Sciatic nerve (tissue), 2 donors: ENCODE measurements at places on chromosomes 5 and 9. TPM values are rescaled to one million over a fixed set of nuclear protein-coding genes. Genes with fewer than 3 reads are reported as not detected.

Gene REEP2
- 5.3 TPM for total RNA-seq

Gene EIF4E1B
- not detected for total RNA-seq

Gene FBP2
- not detected for total RNA-seq

Gene PCDHGA1
- 1.4 TPM for total RNA-seq

Gene KCTD16
- total RNA-seq: 0.53 TPM

Gene SARDH
- 6.0 TPM for total RNA-seq

Gene IL9
- total RNA-seq: not detected

Gene UAP1L1
- 18.3 TPM for total RNA-seq

Gene PDCD1LG2
- 3.0 TPM for total RNA-seq

Gene HCN1
- 37.3 TPM for total RNA-seq

Gene HAVCR2
- 11.8 TPM for total RNA-seq

Gene RFESD
- 3.9 TPM for total RNA-seq

Gene MELK
- total RNA-seq: 0.49 TPM

Gene LCN9
- not detected for total RNA-seq

Gene IFNA21
- not detected for total RNA-seq

Gene IL33
- 61.1 TPM for total RNA-seq

Gene ZFP37
- total RNA-seq: 6.5 TPM

Gene PAPPA
- total RNA-seq: 3.3 TPM

Gene NSG2
- total RNA-seq: not detected

Gene RBM22
- 49.0 TPM for total RNA-seq

Gene SPATA31E1
- not detected for total RNA-seq

Gene ADRB2
- total RNA-seq: 6.7 TPM

Gene EPB41L4B
- 31.8 TPM for total RNA-seq

Gene RGS14
- 9.3 TPM for total RNA-seq

Gene SLC6A3
- not detected for total RNA-seq

Gene PCSK1
- 0.09 TPM for total RNA-seq

Gene OGN
- total RNA-seq: 71.7 TPM

Gene RNF208
- total RNA-seq: 10.6 TPM

Gene PITX1
- 3.6 TPM for total RNA-seq

Gene WASHC1
- 13.3 TPM for total RNA-seq

Gene RETREG1
- 37.4 TPM for total RNA-seq

Gene NXNL2
- 1.3 TPM for total RNA-seq

Gene INSL6
- total RNA-seq: not detected

Gene DAB2
- total RNA-seq: 151 TPM

Gene ECSCR
- total RNA-seq: 32.3 TPM
